ENCODE measurements at places on chromosomes 12 and 14.

- no peak for DNase-seq
Observed at GRCh38 chr12:59792647-59793046, 196.8 kb downstream of the SLC16A7 start.

DNA sequence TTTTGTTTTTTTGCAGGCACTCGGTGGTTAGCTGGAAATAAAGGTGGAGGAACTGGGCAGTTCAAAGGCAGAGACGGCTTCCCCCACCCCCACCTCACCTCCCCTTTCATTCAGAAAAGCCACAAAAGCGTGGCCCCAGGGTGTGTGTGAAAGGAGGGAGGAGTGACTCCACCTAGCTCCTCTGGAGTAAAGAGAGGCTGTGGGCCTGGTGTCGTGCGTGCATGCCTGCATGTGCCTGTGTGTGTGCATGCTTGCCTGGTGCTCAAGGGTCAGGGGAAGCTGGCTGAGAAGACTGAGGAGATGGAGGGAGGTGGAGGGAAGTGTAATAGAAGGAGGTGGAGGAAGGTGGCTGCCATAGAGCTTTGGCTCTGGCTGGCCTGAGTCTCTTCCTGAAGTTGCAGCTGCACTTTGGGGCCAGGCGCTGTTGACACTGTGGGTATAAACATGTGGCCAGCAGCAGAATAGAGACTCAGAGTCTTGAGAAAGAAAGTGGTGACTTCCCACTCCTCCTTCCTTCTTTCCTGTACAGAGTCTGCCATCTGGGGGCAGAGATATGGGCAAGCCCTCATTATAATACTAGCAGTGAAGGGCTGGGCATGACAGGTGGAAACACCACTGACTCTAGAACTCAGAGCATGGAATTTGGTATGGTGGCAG, 36.9 kb upstream of the SINHCAF start:
- peak; percentile 21 for DNase-seq

DNA sequence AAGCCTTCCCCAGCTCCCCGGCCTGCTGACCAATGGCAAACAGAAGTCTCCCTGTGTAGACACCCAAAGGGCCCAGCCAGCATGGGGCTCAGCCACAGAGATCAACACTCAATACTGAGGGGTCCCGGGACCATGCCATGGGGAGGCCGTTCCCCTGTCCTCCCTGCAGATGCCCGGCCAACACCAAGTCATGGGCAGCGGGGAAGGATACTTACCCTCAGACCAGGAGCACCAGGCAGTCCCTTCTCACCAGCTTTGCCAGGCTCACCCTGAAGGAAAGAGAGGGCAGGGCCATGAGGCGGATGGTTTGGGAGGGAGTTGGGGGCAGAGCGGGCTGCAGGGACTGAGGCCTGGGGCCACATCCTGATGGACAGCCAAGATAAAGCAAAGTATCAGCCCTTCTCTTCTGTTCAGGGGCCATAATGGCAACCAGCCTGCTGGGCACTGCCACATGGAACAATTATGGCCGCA, 19.9 kb downstream of the COL2A1 start:
- no peak for DNase-seq

- DNase-seq = no peak
Observed at GRCh38 chr14:94770251-94770749, 387 bp upstream of the GSC start.

DNA sequence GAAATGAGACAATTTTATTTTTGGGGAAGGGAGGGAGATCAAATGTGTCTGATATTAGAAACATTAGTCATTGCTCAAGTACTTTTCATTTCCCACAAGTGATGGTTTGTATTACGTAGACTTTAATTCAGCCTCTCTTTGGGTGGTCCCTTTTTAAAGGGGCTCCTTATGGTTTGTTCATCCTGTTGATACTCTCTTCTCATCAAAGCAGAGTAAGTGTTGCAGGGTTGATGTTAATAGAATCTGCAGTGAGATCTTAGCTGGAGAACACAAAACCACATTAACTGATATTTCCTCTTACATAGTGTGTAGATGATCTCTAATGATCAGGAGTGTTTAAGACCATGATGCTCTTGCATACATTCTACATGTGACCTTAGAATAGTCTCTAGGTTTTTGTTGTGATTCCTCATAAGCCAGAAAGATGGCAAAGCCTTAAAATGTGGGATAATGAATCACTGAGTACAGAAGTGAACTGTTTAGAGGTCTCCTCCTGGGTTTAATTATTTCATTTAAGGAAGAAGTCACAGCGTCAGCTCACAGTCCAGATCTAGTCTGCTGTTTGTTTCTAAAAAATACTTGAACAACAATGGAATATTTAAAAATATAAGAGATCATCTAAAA, 87.4 kb upstream of the PTPRR start:
- no peak for DNase-seq
